Stimulated activated CD4-positive, alpha-beta T cell treated with anti-CD3 and anti-CD28 coated beads, TNF-alpha, amount 100 ng/mL, for 1 hour (primary cell): ENCODE measurements at places on chromosomes 5 and 9.

DNA sequence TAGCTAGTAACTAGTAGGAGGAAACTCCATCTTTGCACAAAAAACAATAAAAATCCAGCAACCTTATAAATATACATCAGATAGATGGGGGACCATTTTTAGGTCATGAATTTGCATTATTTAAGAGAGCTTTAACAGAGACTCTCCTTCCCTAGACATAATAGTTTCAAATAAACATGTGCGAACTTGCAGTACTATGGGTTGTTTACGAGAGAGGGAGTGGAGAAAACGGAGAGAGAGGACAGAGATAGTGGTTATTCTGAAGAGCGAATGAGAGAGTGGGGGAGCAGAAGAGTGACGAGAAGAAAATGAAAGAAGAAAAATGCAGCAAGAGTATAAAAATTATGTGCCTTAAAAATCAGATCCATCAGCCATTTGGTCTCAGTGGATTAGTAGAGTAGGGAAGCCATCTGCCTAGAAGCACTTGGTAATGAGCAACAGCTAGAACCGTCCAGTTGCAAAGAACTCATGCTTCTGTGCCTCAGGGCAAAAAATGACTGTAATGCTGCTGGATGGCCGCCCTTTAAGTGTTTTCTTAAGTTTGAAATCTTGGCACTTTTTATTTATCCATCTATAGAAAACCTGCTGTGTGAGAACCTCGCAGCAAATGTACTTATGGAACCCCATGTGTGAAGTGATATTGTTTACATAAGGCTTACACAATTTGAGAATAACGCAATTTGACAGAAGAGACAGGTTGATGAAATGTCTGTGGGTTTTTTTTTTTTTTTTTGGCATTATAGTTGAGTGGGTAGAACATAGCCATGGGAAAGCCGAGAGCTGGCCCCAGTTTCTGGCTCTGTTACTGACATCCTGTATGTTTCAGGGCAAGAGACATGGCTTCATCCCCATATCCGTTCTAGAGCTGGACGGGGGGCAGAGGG is 95.6 kb upstream of the ZNF608 start:
- DNase-seq = no peak

- no peak for DNase-seq
Observed at GRCh38 chr9:134514503-134514902, 127.1 kb upstream of the COL5A1 start.

DNA sequence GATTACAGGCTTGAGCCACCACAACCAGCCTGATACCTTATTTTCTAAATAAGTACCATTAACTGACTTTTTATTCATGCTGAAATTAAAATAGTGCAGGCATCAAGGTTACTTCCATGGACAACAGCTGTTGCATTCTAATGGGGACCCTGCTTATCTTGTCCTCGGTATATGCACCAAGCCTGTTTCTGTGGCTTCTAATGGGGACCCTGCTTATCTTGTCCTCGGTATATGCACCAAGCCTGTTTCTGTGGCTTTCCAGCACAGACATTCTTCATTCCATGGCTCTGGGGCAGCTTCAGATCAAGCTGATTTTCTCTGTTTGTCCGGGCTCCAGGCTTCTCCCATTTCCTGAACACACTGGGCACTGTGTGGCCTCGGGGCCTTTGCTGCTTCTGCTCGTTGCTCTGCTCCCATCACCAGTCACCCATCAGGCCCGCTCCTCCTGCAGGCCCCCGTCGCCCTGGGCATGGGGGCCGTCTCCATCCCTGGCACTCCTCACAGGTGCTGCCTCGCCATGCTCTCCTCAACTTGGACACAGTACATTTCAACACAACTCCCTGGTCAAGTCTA is 30.7 kb downstream of the ZNF354A start:
- no peak for DNase-seq

DNA sequence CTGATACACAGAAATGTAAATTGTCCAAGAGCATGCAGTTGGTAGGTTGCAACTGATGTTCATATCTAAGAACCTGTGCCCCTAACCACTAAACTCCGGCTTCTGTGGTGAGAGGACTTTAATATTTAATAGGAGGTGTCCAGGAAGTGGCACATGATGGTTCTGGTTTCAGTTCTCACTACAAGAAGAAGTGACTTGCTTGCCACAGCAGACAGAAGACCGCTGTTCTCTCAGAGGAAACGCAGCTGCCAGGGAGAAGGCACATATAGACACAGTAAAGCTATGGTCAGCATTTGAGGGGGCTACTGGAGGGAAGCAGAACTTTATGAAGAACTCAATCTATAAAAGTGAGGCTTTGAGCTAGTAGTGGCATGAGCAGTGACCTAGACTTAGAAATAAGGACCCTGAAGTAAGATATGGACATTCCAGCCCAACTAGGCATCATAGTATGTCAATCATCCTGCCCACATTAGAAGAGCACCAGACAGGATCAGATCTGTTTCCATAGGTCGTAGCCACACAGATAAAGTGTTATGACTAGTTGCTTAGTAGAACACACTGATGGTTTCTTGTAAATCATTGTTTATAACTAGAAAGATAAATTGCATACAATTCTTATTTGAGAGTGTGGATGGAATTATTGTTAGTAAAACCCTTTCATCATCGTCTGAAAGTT is 36.4 kb upstream of the DAB2 start:
- no peak for DNase-seq

GRCh38 chr5:86565197-86565789 is 52.4 kb upstream of the COX7C start:
- no peak for DNase-seq
